ENCODE measurements at places on chromosomes 6 and 20.

- no peak for DNase-seq
These were observed 24.2 kb downstream of the GLP1R start for GRCh38 chr6:39072830-39073229.

- DNase-seq, result no peak
These were observed 243.7 kb downstream of the CD83 start for GRCh38 chr6:14361297-14361696.

GRCh38 chr6:106974999-106975737 is 639 bp upstream of the CD24 start:
- DNase-seq, result no peak

GRCh38 chr6:73340048-73340447 is 14.0 kb downstream of the DPPA5 start:
- DNase-seq, result no peak

DNA sequence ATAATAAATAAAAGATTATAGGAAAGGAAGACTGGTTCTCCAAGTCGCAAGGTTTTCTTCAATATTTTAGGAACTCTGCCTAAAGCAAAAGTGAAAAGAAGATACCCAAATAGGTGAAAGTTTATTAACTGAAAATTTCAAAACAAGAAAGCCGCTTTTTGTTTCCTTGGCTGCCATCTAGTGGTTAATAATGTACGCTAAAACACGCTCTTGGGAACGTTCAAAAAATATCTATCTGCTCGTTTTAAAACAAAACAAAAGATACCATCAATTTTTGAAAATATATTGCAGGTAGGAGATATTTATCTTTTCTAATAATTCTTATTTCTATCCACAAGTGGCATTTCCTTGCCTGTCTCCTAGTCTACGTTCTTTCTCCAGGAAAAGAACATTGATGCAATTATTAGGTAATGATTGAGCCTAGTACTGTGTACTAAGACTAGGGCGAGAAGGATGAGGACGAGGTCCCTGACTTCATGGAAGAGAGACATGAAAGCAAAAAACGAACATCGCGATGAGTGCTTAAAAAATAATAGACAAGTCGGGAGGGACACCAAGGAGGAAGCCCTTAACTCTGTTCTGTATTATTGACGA is 97.2 kb downstream of the SPTLC3 start:
- DNase-seq, result peak; percentile 30

- no peak for DNase-seq
These were observed 293.2 kb downstream of the BTBD9 start for GRCh38 chr6:38346291-38347079.

DNA sequence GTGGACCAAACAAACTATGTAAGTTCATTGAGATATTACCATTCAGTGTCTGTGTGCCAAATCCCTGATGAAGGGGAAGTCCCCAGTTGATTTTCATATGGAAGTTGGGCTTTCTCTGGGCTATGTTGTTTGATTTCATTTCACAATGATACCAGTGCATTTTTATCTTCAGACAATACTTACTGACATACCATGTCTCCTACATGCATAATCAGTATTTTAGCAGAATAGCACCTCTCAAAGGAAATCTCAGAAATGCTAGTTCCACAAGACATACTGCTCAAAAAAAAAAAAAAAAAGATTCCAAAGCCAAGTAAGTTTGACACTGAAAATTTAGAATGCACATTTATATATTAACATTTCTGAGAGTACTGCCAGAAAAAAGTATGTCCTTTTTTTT is 168.8 kb upstream of the RNF217 start:
- DNase-seq, result no peak

GRCh38 chr6:71268735-71269437 is 19.7 kb upstream of the OGFRL1 start:
- DNase-seq, result no peak

DNA sequence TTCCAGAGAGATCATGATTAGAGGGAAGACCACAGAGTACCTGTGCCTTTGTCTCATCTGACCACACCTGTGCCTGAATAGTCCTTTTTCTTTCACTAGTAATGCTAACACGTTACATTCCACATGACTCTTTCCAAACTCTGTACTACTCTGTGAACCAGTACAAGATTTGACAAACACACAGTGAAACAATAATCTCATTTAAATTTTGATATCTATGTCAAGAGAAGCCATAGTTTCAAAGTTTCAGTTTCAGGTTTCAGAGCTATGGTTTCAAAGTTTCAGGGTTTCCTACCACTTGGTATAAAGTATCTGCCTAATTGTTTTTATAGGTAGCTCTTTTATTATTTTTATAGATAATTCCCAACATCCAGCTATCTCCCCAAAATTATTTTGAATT is 62.0 kb upstream of the PHACTR2 start:
- peak; percentile 51 for DNase-seq

- DNase-seq, result no peak
These were observed 105.8 kb downstream of the JARID2 start for GRCh38 chr6:15351631-15352030.

GRCh38 chr6:26340066-26340465 is 24.9 kb upstream of the BTN3A2 start:
- DNase-seq, result no peak

- no peak for DNase-seq
These were observed 126.0 kb downstream of the MTHFD1L start for GRCh38 chr6:150991487-150991886.

Data from CD4-positive, CD25-positive, alpha-beta regulatory T cell (primary cell).